Kasumi-1 (cell line): ENCODE measurements at places on chromosomes 1 and 21.

GRCh38 chr1:223337174-223337869, 26.7 kb downstream of the SUSD4 start:
- DNase-seq = no peak

DNA sequence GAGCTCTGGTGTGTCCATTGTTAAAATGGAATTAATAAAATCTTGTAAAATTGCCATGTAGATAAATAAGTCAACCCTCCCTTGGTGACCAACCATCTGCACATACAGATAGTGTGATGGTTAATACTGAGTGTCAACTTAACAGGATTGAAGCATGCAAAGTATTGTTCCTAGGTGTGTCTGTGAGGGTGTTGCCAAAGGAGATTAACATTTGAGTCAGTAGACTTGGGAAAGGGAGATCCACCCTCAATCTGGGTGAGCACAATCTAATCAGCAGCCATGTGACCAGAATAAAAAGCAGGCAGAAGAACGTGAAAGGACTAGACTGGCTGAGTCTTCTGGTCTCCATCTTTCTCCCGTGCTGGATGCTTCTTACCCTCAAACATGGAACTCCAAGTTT, 174.8 kb downstream of the LTN1 start:
- no peak for DNase-seq

DNA sequence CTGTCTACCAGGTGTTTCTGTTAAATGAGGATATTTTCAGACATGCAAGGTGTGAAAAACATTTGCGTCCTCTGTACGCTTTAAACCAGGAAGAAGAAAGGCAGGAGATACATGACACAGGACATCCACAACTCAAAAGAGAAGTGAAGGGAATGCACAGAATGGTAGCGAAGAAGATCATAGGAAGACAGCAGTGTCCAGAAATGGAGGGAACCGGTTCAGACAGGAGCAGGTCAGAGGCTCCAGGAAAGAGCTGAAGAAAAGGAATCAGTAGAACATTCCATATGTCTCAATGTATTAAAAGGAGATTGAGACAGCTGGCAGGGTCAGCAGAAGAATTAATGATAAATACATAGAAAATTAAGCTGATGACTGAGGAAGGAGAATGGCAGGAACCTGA, 190.9 kb downstream of the CDC7 start:
- DNase-seq = no peak

DNA sequence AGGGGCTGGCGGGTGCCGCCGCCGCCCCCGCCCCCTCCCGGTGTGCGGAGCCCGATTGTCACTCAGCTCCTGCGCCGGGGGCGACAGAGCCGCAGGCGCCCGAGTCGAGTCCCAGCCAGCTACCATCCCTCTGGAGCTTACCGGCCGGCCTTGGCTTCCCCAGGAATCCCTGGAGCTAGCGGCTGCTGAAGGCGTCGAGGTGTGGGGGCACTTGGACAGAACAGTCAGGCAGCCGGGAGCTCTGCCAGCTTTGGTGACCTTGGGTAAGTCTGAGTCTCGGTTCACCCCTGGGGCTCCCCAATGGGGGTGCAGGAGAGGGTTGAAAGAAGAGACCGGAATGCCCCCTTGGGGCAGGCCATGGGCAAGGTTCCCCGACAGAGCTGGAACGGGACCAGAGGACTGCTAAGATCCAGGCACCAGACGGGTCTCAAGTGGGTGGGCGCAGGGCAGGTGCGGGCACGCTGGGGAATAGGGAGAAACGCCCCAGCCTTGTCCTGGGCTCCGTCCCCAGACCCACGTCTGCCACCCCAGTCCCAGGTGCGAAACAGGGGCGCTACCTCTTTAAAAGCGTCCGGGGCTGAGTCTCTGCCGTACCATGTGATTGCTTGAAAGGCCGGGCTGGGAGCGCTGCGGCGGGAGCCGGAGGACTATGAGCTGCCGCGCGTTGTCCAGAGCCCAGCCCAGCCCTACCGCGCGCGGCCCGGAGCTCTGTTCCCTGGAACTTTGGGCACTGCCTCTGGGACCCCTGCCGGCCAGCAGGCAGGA, at the start of gene ADORA1:
TSS of gene ADORA1 (plus strand) at position 61 of the 765 bp plus-strand sequence. CDS start 1,116 bp downstream, outside the sequence.
- no peak for DNase-seq

- DNase-seq = no peak
Observed at GRCh38 chr1:78500529-78500928, 9.8 kb downstream of the PTGFR start.

DNA sequence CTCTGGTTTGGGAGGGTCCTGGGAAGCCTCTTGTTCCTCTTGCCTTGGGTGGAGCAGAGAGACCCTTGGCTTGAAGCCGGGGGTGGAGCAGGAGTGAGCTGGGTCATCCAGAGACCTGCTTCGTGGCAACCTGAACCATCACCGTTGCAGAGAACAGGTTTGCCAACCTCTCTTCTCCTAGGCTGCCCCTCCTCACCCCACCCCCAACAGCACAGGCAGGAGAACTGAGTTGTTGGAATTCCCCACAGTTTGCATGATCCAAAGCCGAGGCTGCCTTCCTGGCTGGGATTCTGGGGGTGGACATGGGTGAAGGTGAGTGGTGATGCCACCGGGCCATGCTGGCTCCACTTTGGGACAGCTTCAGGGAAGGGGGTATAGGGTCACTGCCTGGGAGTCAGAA, 2.2 kb downstream of the WNT4 start:
- DNase-seq = no peak

- no peak for DNase-seq
Observed at GRCh38 chr1:197659171-197659570, 116.1 kb downstream of the DENND1B start.

DNA sequence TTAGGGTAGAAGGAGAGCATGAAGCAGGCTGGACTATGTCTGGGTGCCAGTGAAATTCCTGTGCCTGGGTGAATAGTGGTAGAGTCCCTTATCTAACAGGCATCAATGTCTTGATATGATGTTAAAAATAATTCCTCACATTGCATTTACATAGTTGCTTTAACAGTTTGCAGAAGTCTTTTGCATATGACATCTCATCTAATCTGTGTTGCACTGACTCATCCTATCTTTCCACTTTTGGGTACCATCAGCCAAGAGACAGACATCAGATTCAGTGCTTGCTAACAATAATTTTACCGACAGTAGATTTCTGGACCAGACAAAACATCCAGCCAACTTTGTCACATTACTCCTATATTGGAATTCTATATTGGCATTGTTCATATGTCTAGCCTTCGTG, 92.5 kb downstream of the WDR64 start:
- no peak for DNase-seq

- no peak for DNase-seq
Observed at GRCh38 chr21:36856643-36857042, 109.8 kb downstream of the HLCS start.

DNA sequence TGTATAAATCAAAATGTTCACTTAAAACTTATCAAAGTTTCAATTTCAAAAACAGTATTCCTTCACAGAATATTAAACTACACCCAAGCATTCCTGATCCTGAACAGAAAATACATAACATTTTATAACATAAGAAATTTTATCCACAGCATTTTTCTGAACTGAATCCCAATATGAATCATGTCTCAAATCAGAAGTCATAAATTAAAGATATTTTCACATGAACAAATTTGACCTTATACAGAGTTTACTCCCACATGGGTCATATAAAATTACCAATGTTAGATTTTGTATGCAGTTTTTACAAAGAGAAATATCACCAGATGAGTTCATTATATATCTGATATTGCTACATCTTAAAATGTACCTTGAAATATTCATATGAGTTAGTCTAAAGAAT, 48.6 kb upstream of the ASPM start:
- DNase-seq = no peak
